ENCODE measurements at places on chromosomes 13 and 19.
A peak's percentile ranks its signal among the peaks of the same experiment; 100 is the strongest.

DNA sequence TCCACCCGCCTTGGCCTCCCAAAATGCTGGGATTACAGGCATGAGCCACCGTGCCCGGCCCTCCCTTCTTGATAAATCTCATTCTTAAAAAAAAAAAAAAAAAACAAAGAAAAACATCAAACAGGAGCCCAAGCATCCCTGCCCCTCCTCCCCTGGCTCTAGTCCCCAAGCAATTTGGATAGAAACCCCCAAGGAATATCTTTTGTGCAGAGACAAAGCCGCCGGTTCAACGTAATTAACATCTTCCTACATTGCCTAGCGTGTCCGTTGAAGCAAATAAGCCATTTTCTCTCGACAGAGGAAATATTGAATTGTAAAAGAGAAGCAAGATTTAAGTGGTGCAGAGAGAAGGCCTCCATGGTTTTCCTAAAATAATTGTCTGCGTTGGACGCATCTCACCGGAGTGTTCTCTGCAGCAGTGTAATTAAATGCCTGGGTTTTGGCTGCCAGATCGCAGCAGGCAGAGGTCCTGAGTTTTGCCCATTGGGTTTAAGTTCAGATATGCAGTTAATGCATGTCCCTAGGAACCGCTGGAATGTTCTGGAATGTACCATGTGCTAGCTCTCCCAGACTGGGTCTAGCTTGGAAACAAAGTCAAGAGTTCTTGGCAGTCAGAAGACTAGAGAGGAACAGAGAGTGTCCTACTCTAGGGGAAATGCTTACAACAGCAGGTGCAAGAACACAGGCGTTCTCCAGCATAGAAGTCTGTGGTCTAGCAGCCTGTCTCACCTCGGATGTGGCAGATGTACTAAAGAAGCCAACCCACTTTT is 30.8 kb downstream of the PIN1 start:
- no peak for DNase-seq

DNA sequence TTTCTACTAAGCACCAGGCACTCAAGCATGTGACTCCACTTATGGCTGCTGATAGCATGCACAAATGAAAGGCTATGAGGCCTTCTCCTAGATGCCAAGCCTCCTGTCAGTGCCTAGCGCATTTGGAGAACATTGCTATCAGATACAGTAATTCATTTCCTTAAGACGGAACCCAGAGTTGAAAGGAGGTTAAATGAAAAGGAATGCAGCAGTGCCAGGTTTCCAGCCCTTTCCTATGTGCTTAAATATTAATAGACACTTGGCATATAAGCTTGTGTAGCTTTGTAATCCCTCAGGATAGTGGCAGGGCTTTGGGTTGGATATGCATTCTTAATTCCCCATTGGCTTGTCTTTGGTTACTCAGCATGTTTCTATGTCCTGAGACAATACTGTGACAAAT is 140.1 kb upstream of the FRY start:
- no peak for DNase-seq

DNA sequence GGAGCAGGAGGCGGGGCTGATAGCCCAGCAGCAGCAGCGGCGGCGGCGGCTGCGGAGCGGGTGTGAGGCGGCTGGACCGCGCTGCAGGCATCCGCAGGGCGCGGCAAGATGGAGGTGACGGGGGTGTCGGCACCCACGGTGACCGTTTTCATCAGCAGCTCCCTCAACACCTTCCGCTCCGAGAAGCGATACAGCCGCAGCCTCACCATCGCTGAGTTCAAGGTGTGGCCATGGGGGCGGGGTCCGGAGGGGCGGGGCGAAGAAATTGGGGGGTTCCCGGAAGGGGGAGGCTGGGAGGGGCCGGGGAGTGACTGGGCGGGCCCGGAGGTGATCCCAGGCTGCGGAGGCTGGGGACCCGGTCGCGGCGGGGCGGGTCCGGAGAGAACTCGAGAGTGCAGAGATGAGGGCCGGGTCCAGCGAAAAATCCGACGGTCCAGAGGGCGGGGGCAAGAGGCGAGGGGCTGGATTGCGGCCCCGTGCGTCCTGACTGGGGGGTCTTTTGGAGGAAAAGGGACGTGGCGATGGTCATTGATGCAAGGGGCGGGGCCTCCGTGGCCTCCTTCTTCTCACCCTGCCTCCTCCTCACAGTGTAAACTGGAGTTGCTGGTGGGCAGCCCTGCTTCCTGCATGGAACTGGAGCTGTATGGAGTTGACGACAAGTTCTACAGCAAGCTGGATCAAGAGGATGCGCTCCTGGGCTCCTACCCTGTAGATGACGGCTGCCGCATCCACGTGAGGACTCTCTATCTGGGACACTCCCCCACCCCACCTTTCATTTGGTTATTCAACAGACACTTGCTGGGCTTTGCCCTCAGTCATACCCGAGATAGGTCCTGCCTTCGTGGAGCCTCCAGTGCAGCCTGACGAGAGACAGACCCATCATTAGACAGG is at the start of gene TBCB:
Gene TBCB (plus strand): TSS at position 16 of the 891 bp plus-strand sequence. CDS start 93 bp downstream, at position 109.
- DNase-seq = no peak

- DNase-seq = no peak
Observed at GRCh38 chr19:912181-913079, 589 bp downstream of the R3HDM4 start.

DNA sequence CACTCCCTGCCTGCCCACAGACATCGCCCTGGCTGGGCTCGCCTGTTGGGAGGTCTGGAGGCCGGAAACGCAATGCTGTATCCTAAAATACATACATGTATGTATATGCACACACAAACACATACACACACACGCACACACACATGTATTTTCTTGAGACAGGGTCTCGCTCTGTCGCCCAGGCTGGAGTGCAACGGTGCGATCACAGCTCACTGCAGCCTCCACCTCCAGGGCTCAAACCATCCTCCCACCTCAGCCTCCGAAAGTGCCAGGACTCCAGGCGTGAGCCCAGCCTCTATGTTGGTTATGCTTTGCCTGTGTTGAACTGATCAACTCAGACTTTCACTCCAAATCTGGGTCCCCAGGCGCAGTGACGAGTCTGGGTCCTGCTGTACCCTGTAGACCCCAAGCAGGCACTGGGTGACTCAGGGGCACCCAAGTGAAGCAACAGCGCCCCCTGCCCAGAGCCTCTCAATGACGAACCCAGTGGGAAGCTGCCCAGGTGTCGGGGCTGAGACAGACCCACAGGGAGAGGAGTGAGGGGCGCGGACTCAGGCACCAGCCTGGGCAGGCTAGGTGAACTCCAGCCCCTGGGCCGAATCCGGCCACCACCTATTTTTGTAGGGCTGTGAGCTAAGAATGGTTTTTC is 27.4 kb upstream of the CACTIN start:
- DNase-seq = no peak

DNA sequence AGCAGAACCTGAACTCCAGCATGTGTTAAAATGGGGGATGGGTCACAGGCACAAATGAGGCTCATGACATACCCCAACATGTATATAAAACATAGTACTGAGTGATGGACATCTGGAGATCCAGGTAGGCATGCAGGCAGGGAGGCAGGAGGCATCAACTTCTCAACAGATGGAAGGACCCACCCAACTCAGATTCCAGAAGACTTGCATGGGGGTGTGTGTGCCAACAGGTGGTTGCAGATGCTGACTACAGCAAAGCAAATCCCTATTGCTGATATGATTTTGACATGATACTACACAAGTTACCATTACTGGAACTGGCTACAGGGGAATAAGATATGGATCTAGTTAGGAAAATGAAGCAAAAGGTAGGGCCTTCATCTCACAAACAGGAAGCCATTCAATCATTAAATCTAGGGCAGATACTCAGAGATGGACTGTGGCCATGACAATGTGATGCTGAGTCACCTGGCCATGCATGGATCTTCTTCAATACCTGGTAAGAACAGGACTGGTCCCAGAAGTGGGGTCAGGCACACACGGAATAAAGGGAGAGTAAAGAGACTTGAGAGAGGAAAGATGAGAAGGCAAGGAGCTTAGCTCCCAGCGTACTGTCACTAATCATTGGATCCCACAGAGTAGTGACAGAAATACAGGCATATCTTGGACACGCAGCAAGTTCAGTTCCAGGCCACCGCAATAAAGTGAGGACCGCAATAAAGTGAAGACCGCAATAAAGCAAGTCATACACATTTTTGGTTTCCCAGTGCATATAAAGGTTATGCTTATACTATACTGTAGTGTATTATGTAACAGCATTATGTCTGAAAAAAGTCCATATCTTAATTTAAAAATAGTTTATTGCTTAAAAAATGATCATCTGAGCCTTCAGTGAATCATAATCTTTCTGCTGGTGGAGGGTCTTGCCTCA is 91.3 kb downstream of the USP12 start:
- no peak for DNase-seq

- DNase-seq = no peak
Observed at GRCh38 chr13:37179645-37180044, 74.2 kb upstream of the CSNK1A1L start.

DNA sequence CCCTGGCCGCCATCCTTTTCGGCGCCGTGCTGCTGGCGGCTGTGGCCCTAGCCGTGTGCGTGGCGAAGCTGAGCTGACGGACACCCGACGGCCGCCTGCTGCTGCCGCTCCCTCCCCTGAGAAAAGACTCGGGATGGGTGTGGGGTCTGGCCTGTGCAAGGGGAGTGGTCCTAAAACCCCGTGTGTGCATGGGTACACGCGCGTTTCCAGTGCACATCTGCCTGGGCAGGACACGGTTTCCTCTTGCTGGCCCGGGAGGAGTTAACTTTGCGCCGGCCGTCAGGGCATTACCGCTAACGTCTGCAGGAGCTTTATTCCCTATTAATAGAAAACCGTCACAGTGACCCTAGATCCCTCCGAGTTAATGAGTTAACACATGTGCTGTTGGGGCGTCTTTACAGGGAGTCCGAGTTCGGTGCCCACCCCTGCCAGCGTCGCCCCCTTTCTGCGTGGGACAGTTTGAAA is 1.3 kb downstream of the RGS9BP start:
- no peak for DNase-seq

DNA sequence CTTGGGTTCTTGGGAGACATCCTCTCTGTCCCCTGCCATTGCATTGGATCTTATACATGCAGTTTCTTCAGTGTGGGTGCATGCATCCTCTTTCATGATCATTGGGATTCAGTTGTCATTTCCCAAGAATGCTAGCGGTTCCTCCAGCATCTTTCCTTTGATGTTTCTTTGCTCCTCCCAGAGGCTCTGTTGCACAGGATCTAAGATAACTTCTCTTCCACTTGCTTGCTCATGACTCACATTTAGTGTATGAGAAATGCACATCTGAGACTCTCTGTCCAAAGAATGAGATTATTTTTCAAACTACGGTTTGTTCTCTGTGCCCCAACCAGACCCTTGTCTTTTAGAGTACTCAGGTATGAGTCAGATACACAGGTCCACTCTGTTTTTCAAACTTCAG is 197.1 kb downstream of the NDFIP2 start:
- DNase-seq = peak; percentile 55

GRCh38 chr13:26557393-26558073 is at the start of gene WASF3:
Gene WASF3, plus strand, starts transcription at chr13:26557683. Its CDS starts 84,588 bp downstream, at chr13:26642271.
- DNase-seq = peak; percentile 95

DNA sequence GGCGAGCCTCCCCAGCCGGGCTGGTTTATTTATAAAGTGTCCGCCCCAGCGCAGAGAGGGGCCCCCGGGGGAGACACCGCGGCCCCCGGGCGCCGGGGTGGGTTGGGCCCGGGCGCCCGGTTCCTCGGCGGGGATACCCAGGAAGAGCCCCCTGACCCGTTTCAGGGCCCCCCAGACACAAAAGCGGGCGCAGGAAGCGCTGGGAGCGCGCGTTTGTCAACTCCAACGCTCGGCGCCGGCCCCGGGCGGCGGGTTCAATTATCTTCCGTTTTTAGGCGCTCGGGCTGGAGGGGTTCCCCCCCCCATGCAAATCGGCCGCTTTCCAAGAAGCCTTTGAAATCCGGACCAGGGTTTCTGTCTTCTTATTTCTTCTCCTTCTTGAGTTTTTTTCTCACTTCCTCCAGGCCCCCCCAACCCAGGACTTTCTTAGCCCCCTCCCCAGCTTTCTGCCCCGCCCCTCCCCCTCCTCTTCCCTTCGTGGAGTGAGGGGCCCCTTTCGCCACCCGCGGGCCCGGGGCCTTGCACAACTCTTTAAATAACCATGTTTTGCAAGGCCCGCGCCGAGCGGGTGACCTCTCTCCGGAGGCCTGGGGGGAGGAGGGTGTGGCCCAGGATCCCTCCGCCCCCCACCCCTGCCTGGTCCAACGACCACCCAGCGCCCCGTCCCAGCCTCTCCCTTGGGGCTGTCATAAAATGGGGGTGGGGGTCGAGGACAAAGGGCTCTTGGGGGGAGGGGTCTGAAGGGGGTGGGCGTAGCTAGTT is 935 bp downstream of the ARID3A start:
- peak; percentile 43 for DNase-seq

DNA sequence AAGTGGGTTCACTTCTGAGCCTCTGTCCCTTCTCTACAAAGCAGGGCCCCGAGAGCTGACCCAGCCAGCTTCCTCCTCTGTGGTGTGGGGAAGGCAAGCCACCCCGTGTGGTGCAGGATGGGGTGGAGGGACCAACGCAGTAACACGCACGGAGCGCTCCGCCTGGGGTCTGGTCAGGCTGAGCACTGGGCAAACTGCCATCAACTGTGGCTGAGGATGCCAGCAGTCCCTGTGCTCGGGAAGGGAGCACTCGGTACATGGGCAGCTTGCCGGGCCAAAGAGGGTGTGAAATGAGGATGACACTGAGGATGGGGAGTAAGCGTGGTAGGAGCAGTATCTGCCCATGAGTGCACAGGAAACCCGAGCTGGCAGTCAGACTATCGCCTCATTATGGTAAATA is 7.6 kb upstream of the GMIP start:
- DNase-seq = no peak

- no peak for DNase-seq
Observed at GRCh38 chr13:75959861-75960481, 323.8 kb downstream of the LMO7 start.
